ENCODE measurements at places on chromosomes 5 and 9.

- no peak for DNase-seq
Observed at GRCh38 chr5:51131266-51131665, 252.0 kb upstream of the ISL1 start.

DNA sequence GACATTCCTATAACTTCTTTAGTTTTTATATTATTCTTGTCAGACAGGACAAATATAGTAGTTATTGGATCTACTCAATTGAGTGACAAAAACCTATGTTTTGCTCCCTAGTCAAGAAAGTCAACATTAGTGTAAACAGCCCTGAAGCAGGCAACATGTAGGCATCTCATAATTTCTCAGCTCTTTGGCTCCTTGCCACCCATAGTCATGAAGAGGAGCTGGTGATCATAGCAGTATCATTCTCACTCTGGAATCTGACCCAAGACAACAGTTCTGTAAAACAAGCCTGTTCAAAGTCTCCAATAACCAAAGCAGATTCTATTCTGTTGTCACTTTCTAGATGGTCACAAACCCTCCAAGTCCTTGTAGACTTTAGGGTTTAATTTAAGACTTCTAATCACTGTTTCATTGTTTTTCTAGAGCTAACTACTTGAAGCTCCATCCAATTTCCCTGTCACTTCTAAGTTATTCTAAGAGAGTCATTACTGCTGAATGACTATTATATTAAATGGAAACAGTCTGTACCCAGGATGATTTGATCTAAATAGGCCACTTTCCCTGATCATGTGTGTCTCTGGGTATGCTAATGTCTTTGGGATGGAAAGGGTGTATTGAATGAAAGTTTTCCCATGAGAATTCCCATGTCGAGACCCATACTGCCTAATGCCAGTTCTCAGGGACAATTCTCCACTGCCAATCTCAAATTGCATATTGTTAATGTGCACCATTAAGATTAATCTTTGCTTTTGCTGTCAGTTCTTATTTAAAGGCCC lies 533.3 kb downstream of the ACTL7B start:
- peak; percentile 13 for DNase-seq

- peak; percentile 78 for DNase-seq
Observed at GRCh38 chr5:137751869-137752491, 2.2 kb downstream of the HNRNPA0 start.

DNA sequence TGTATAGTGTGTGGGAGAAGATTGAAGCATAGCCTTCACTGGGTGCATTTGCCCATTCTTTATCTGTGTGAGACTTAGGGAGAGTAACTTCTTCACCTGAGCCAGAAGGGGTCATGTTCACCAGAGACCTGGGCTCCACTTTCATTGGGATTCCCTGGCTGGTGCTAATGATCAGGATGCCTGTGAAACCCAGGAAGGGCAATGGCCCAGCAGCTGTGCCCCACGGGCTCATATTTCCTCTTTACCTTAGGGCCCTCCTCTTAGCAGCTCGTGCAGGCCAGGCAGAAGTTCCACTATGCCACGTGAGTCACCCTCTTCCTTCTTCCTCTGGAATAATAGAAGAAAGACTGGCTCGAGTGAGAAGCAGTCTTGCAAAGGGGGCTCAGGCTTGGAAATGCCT lies 5.0 kb downstream of the PPARGC1B start:
- DNase-seq = peak; percentile 12

- no peak for DNase-seq
Observed at GRCh38 chr5:169583101-169583423, 511 bp upstream of the SPDL1 start.

DNA sequence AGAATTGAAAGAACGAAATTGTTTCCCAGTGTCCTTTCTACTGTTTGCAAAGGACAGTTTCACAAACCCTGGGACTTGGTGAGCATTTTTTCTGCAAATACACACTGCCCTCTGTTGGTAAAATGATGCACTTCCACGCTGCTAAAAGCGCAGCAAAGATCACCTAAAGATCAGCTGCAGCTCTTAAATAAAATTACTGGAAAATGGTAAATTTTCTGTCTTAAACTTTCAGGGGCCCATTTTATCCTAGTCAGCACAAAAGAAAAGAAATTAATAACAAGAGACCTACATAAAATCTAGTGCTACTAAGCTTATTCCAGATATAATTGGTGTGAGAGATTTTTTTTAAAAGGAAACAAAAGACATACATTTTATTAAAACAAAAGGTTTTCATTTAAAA lies 566.0 kb downstream of the CAAP1 start:
- peak; percentile 76 for DNase-seq

DNA sequence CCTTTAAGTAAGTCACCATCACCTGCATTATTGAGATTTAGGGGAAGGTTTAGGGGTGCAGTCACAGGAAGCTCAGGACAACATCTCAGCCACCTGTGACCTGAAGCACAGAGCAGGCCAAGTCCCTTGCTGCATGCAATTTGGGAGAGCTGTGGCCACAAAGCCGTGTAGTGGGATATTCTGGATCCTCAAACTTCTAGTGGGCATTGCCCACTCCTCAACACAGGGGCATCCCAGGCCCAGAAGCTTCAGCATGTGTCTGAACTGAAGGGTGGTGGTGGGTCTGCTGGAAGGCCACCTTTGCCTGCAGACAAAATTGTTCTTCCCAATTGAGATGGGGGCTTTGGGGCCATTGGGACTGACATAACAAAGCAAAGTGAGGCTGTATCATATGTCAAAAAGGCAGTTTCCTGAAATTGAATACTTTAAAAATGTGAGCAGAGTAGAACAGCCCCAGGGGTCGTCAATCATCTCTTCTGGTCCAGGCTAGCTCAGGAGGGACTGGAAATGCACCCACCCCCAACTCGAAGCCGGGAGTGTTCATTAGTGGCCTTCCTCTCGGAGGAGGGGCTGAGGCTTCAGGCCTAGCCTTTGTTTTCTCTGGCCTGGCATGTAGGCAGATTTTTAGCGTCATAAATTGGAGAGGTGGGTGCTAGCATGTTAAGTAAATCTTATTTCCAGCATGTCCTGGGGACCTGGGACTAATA lies 2.8 kb upstream of the GADD45G start:
- no peak for DNase-seq

All from EH (cell line).